IgD-negative memory B cell (primary cell): ENCODE measurements at places on chromosomes 5 and 9. TPM values are rescaled to one million over a fixed set of nuclear protein-coding genes. Genes with fewer than 3 reads are reported as not detected.

PCDHB9 gene
- 0.31 TPM for polyA plus RNA-seq

SSBP2 gene
- polyA plus RNA-seq: 35.8 TPM

CSF2 gene
- not detected for polyA plus RNA-seq

ARHGEF39 gene
- 0.64 TPM for polyA plus RNA-seq

IFNA21 gene
- polyA plus RNA-seq: not detected

TUSC1 gene
- 0.84 TPM for polyA plus RNA-seq

FOXD4L5 gene
- not detected for polyA plus RNA-seq

GRM6 gene
- polyA plus RNA-seq: not detected

FSTL4 gene
- not detected for polyA plus RNA-seq

IFNA13 gene
- polyA plus RNA-seq: not detected

NDOR1 gene
- polyA plus RNA-seq: 7.6 TPM

LRRC70 gene
- polyA plus RNA-seq: not detected

ZNF300 gene
- 1.0 TPM for polyA plus RNA-seq

SPATA31C1 gene
- not detected for polyA plus RNA-seq

ARRDC1 gene
- 49.2 TPM for polyA plus RNA-seq

FOXD4L3 gene
- not detected for polyA plus RNA-seq

RGMB gene
- 5.2 TPM for polyA plus RNA-seq

RHOBTB3 gene
- 1.9 TPM for polyA plus RNA-seq

GGTA1 gene
- polyA plus RNA-seq: not detected

CAMK2A gene
- not detected for polyA plus RNA-seq

SMC5 gene
- polyA plus RNA-seq: 14.3 TPM

SIT1 gene
- polyA plus RNA-seq: 188 TPM

WDR70 gene
- polyA plus RNA-seq: 21.6 TPM

CLIC3 gene
- 3.5 TPM for polyA plus RNA-seq

RNF183 gene
- polyA plus RNA-seq: not detected

PCDHGA1 gene
- polyA plus RNA-seq: not detected

ADAMTSL1 gene
- not detected for polyA plus RNA-seq

SELENOP gene
- polyA plus RNA-seq: not detected

BARHL1 gene
- not detected for polyA plus RNA-seq

C1QTNF2 gene
- not detected for polyA plus RNA-seq

ANKRD20A1 gene
- not detected for polyA plus RNA-seq

KIF4B gene
- polyA plus RNA-seq: not detected

SLC45A2 gene
- not detected for polyA plus RNA-seq

FKBP15 gene
- 16.8 TPM for polyA plus RNA-seq

ANKRD31 gene
- polyA plus RNA-seq: 0.10 TPM

MAP1B gene
- polyA plus RNA-seq: 0.10 TPM

RASGRF2 gene
- polyA plus RNA-seq: 0.46 TPM

STXBP1 gene
- 0.33 TPM for polyA plus RNA-seq
